ENCODE measurements at places on chromosomes 12 and 14.

- no peak for DNase-seq
Observed at GRCh38 chr12:107666009-107666408, 19.6 kb upstream of the PWP1 start.

DNA sequence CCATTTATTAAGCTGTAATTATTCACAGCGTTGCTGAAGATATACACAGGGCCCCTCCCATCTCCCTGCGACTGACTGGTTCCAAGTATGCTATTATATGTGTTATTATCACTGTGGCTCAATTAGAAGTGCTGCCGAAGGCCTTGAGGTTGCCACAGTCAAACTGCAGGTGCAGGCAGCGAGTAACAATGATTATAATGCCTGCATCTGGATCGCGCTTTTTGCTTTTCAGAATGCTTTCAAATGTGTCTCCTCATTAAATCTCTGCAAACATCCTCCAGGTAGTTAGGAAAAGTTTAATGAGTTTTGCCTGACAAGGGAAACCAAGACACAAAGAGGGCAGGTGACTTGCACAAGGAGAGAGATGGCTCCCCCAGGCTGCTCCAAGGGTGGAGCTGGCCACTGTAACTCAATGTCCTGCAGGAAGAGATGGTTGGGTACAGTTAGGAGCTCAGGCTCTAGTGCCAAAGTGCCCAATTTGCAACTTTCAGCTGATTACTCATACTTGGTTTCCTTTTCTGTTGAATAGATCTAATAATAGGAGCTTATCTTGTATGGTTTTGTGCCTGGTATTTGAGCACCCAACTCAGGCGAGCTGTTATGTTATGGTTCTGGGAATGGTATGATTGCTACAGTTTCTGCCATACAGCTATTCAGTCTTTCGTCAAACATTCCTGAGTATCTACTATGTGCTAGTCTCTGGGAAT lies 1.7 kb upstream of the SYNE3 start:
- no peak for DNase-seq

DNA sequence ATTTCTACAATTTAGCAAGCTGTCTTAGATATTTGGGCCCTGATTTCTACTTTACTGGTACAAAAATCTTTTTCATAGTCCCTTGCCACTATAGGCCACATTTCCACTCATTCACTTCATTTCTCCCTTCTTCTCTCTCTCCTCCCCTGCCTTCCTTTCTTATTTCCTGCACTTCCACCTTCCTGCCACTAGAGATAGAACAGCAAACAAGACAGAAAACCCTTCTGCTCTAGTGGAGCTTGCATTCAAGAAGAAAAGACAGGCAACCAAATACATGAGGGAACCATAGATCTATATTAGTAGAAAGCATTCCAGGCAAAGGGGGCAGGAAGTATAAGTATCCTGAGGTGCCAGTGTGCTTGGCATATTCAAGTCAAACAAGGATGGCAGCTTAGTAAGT lies 623.5 kb downstream of the FLRT2 start:
- no peak for DNase-seq

DNA sequence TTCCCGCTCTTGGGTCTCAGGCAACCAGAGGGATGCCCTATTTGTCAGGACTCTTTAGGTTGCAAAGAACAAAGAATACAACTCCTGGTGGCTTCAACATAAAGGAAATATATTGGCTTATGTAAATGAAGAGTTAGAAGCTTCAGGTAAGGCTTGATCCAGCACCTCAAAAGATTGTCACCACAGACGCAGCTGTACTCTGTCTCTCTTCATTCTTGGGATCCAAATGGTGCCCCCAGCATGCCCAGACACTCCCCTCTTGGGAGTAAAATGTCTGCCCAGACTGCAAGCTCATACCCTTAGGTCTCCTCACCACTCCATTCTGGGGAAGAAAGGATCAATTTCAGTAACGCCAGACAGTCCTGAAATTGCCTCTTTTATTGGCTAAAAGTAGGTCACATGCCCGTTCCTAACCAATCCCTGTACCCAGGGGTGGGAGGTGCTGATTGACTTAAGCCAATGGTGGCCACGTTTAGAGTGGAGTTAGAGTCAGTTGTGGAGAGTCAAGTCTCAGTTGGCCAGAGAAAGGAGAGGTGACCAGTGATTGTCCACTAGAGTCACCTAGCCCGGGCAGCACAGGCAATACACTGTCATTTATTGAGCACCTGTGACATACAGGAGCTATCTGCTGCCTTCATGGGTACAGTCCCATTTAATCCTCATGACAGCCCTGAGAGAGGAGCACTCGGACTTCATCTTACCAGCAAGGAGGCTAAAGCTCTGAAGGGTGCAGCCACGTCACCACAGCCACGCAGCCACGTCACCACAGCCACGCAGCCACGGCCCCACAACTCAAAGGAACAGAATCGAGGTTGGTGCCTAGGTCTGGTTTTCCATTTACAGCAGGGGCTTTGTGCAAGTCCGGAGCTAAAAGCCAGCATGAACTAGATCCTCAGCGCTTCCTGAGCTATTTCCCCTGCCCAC lies 19.7 kb upstream of the BEGAIN start:
- no peak for DNase-seq

- DNase-seq = no peak
Observed at GRCh38 chr12:54970741-54971140, 13.8 kb downstream of the TESPA1 start.

DNA sequence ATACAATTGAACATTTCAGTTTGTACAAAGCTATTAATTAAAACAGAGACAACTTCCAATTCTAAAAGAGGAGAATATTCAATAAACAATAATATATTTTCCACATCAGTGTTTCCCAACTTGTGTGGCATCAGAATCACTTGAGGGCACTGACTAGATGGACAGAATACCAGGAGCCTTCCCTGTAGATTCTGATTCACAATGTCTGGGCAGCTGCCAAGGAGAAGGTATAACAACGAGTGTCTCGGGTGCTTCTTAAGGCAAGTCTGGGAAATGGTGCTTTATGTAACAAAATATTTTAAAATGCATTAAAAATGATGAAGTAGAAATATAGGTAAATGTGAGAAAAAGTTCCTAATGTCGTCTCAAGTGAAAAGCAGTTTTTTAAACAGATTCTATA lies 26.2 kb downstream of the GALC start:
- DNase-seq = no peak

GRCh38 chr14:104001003-104001402 lies 58.7 kb upstream of the RD3L start:
- DNase-seq = no peak

DNA sequence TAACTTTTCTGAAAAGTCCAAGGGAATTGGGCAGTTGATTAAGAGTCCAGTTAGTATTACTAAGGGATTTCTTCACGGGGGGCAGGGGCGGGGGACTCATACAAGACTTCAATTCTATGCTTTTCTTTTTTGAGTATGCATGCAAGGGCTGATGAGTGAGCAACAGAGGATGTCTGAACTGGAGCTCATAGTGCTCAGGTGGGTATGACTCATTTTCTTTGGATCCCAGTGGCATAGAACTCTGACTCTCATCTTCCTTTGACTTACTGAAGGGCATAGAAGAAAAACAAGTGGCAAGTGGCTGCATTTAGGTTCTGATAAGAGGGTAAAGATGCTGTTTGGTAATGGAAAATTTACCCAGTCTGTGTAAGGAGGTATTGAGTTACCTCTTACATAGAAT lies 749.2 kb downstream of the NOVA1 start:
- DNase-seq = no peak

GRCh38 chr12:44858226-44858855 lies 17.8 kb downstream of the NELL2 start:
- no peak for DNase-seq

DNA sequence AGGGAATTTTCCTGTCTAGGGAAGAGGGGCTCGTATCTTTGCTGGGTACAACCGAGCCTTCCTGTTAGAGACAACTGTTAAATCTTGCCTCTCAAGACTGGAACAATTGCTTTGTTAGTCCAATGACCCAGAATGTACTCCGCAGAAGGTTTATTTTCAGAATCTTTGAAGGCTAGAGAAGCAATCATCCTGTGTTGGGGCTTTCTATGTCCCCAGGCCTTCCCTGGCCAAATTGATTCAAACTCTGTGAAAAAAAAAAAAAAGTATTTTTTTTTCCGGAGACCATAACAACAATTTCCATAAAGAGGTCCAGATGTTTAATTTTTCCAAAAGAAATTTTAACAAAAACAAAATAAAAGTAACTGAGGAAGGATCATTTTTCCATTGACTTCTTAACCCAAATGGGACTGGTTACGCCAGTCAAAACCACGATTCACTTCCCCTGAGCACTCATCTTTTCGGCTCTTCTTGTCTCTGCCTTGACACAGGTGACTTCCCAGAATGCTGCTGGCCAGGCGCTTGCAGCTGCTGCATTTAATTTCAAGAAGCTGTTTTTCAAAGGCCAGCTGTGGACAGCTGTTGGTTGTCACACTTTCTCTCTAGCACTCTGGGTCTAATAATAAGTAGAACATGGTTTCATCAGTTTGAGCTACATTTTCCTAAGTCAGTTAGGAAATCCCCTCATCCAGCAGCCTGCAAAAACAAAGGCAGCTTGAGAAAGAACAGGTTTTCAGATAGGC lies 81.6 kb upstream of the MANSC4 start:
- peak; percentile 9 for DNase-seq

DNA sequence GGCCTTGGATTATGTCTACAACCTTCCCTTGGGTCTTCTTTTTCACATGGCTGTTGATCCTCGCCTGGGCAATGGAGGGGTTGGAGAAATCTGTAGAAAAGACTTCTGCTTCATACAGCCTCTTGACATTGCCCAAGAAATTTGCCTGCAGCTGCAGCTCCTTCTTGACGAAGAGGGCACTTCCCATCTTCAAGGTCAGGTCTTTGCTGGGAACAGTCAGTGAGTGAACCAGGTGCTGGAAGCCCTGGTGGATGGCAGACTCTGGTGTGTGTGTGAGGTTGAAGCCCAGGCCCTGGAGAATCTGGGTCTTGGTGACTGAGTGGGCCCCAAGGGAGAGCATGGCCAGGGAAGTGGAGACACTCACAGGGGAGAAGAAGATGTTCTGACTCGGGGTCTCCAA lies 6.7 kb downstream of the SERPINA9 start:
- no peak for DNase-seq

DNA sequence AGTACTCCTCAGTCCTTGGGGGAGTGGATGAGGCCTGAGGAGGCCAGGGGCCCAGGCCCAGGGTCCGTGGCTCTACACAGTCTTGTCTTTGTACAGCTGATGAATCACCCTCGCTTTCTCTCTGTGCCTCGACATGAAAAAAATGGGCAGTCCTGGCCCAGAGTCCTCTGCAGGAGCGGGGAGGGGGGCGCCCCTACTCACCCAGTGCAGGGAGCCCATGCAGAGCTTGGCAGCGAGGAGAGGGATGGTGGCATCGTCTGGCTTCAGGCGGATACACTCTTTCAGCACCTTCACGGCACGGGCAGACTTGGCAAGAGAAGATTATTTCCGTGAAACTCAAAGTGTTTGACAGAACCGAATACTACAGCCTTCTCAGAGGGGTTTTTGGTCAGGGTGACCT lies 159.3 kb downstream of the TTC7B start:
- no peak for DNase-seq

GRCh38 chr12:107042801-107043200 lies 50.5 kb downstream of the CRY1 start:
- no peak for DNase-seq

- DNase-seq = no peak
Observed at GRCh38 chr12:39427360-39427808, 15.5 kb downstream of the KIF21A start.

GRCh38 chr12:128224226-128224625 lies 42.7 kb upstream of the TMEM132C start:
- DNase-seq = no peak

DNA sequence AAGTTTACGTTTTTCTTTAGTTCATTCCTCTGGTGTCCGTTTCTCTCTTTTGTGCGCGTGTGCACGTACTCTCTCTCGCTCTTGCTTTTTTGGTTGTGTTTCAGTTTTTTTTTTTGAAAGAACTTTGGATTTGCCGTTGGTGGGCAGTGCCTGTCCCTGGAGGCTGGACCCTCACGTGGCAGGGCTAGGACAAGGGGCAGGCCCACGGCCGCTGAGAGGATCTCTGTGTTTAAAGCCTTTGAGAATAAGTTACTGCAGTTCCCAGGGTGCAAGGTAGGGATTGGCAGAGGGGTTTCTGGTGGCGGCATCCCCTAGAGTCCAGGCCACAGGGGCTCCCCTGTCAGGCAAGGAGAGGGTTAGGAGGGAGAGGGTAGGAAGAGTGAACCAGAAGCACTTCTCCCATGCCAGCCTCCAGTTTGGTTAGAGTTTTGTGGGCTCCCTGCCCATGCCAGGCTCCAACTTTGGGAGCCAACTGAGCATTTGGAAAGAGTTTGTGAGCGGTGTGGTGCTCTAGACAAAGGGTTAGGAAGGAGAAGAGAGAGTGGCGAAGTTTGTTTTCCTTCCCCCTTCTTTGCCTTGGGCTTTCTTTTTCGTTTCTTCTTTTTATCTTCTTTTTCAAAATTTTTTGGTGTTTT lies 30.5 kb downstream of the ZFHX2 start:
- DNase-seq = no peak

DNA sequence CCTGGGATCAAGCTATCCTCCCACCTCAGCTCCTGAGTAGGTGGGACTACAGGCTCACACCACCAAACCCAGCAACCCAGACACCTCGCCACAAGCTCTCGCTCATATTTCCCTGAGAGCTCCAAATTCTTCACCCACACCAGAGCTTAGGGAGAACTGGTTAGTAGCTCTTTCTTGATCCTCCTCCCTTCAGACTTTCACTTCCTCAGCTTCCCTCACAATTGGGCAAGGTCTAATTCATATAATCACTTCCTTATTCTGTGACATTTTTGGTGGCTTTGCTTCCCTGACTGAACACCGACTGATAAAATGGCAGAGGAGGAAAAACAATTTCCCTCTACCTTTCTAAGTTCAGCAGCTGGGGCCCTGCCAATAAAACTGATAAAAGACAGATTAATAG lies 88.5 kb downstream of the GXYLT1 start:
- no peak for DNase-seq

DNA sequence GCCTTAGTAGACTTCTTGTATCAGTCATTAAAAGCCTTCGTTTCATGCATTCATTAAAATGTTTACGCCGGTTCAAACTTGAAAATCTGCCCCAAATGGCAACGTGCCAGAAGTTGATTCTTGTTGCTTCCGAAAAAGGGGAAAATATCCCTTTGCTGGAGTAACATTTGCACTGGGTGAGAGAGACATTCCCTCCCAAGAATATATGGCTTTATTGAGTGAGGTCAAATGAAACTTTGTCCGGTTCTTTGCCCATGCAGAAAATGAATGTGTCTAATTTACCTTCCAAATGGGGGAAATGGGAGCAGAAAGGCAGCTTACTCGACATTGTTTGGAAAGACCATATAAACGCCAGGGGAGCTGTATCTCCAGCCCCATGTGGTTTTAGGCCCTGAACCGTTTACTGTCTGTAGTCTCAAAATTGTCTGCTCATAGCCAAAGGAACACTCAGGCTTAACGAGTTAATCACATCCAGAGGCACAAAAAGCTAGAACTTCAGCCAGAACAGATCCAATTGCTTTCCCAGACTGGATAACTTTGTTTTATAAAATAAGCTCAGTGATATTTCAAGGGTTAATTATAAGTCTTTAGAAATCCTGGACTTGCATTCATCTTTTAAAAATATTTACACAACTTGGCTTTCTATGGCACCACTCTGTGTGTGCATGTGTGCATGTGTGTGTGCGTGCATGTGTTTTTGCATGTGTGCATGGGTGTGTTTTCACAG lies 2.9 kb upstream of the EMP1 start:
- no peak for DNase-seq

Measured in gastrocnemius medialis (tissue), 4 donors.